T-helper 1 cell treated with Interleukin-12 subunit alpha and Interleukin-12 subunit beta and Interleukin-4 antibody, amounts not matched to agents 30 ng/mL and 1 ng/mL, for 36 hours (primary cell): ENCODE measurements at places on chromosomes 7 and 10. TPM values are rescaled to one million over a fixed set of nuclear protein-coding genes. Genes with fewer than 3 reads are reported as not detected.

ERVW-1 gene
- not detected in 2 replicates for total RNA-seq

KLF14 gene
- total RNA-seq = not detected in 2 replicates

ST8SIA6 gene
- total RNA-seq = 0.34 and 1.1 TPM in 2 replicates

DYNC1I1 gene
- total RNA-seq = not detected in 2 replicates
